NCI-H1105 (cell line): ENCODE measurements at places on chromosomes 12 and 14.

GRCh38 chr14:91732859-91733477 lies 1.1 kb upstream of the CATSPERB start:
- no peak for DNase-seq

DNA sequence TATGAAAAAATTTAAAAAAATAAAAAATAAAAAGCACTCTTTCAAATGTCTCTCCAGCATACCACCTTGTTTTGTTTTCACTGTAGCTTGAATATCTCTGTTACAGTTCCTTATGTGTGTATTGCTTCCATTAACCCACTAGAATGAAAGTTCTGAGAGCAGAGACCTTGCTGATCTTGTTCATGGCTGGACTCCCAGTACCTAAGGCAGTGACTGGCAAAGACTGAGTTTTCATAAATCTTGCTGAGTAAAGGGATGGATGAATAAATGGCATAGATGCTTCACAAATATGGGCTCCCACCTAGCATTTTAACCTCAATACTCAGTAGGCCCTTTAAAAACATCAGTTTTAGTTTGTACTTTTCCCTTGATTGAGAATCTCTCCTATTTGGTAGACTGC lies 915.9 kb downstream of the DIO2 start:
- DNase-seq: no peak

GRCh38 chr12:77521508-77522115 lies 309.1 kb upstream of the NAV3 start:
- DNase-seq: no peak

DNA sequence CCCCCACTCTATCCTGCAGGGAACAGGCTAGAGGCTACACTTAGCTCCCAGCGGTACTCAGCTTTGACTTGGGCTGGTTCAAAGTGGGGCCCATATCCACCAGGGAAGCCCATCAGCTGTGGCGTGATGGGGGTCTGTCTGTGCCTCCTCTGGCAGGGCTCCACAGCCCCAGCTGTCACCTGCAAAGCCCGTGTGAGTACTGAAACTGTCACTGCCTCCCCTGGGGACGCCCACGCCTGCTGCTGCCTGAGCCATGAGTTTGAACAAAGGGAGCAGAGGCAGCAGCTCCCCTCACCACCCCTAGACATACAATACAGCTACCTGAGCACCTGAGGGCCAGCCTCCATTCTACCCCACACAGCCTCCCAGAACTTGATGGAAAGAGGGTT lies 5.0 kb downstream of the REM2 start:
- no peak for DNase-seq

DNA sequence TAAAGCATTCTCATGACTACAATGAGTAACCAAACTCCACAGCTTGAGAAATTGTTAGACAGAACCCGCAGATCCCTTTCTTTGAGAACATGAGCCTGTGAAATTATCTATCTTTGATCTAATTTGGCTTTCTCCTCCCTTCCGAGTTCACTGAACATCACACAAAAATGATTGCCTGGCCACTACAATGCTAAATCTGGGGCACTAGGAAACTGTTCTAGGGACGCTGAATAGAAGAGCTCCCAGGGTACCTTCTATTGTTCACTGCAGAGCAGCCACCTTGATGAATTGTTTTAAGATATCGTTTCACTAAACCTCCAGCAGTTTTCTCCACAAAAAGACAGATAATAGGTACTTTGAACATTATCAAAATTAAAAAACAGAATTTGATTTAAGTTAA lies 47.5 kb downstream of the SINHCAF start:
- DNase-seq: no peak

- DNase-seq: no peak
Measured at GRCh38 chr12:765840-766239, 13.5 kb downstream of the WNK1 start.

- no peak for DNase-seq
Measured at GRCh38 chr12:56687223-56688128, 608 bp downstream of the PTGES3 start.

DNA sequence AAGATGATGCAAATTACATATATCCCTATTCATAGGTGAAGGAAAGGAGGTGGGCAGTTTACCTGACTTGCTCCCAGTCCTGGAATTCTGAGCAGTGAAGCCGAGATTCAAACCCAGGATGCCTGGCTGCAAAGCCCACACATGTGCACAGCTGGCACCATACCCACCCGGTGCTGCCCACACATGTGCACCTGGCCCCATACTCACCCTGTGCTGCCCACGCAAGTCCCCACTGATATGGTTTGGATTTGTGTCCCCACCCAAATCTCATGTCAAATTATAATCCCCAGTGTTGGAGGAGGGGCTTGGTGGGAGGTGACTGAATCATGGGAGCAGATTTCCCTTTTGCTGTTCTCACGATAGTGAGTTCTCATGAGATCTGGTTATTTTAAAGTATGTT lies 179.2 kb upstream of the C14orf180 start:
- DNase-seq: no peak

DNA sequence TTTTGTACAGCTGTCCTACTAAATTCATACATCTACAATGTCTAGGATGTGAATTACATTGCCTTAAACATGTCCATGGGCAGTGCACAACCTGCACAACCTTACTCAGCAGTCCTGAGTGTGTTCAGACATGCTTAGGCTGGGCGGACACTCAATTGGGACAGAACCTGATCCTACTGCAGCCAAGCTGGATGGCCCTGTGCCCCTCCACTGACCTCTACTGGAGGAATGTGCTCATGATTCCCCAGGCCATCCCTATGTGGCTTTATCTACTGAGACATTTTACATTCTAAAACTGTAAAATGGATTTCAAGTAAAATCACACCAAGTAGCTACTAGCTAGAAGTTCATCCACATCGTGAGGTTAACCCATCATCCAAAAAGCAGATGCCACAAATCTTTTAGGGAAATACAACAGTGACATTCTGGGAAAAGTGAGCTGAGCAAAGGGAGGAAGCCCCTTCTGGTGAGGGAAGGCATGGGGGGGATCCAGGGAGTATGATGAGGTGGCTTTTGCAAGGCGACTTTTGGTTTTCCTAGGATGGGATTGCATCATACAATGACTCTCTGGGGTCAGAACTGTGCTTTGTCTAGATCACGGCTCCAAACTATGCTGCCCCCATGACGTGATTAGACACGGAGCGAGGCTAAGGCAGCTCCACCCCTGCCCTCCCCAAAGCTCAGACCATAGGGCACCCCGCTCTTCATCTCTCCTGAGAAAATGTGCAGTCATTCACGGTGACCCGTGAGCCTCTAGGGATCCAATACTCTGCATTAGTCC lies 911.7 kb upstream of the TMEM132C start:
- DNase-seq: no peak

DNA sequence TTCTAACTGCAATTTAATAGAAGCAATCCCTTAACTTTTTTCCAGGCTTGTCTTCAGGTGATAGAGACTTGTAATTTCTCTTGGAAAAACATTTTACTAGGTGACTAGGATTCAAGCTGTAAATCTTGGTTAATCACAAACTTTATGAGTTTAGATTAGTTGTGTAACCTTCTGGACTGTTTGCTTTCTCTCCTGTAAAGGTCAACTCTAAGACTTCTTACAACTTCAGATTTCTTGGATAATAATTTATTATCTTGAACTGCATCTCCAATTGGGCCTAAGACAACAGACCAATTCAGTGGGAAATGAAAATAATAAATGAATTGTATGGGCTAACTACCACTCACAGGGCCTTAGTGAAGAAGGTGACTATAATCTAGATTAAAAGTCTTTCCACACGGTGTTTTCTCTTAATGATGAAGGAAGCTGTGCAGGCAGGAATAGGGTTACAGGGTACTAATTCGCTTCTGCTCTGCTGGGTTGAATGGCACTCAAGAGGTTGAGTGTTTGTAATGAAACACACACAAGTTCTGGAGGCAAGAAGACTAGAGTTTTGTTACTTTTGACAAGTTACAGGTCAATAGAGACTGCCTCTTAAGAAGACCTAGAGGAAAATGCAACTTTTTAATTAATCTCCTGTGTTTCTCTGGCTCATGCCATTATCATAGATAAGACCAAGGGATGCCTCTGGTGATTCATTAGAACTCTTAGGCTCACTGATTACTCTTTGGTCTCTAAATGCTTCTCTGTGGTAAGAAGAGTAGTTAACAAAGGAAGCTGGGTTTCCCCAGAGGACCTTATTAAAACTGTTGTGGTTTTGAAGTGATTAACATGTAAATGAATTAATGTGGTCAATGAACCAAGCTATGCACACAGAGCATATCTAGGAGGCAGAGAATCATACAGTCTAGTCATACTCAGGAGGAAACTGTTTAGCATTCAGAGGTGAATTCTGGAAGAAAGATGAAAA lies 30.0 kb upstream of the OR4E1 start:
- no peak for DNase-seq

DNA sequence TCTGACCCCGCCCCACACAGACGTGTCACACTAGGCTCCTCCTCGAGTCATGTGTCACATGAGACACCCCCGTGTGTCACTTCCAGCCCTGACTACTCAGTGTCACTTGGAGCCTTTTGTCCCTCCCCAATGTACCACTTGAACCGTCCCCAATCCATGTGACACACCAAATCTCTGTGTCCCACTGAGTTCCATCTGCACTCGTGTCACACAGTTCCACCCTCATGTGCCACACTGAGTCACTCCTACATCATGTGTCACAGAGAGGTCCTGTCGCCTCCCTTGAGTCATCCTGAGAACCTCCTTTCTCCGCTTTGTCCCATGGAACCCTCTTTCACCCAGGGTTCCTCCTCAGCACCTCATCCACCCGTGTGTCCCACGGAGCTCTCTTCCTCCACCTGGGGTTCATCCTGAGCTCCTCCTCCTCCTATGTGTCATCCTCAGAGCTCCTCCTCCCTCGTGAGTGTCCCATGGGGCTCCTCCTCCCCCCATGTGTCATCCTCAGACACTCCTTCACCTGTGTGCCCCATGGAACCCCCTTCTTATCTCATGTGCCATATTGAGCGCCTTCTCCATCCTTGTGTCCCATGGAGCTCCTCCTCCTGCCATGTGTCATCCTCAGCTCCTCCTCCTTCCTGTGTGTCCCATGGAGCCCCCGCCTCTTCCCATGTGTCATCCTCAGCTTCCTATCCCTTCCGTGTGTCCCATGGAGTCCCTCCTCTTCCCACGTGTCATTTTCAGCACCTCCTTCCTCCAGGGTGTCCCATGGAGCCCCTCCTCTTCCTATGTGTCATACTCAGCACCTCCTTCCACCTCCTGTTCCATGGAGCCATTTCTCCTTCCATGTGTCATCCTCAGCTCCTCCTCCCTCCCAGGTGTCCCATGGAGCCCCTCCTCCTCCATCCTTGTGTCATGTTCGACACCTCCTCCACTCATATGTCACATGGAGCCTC lies 32.0 kb downstream of the RTL1 start:
- DNase-seq: no peak

- peak; percentile 46 for DNase-seq
Measured at GRCh38 chr12:106112145-106112821, 26.5 kb downstream of the NUAK1 start.

- no peak for DNase-seq
Measured at GRCh38 chr14:99436247-99437180, 44.1 kb downstream of the SETD3 start.

DNA sequence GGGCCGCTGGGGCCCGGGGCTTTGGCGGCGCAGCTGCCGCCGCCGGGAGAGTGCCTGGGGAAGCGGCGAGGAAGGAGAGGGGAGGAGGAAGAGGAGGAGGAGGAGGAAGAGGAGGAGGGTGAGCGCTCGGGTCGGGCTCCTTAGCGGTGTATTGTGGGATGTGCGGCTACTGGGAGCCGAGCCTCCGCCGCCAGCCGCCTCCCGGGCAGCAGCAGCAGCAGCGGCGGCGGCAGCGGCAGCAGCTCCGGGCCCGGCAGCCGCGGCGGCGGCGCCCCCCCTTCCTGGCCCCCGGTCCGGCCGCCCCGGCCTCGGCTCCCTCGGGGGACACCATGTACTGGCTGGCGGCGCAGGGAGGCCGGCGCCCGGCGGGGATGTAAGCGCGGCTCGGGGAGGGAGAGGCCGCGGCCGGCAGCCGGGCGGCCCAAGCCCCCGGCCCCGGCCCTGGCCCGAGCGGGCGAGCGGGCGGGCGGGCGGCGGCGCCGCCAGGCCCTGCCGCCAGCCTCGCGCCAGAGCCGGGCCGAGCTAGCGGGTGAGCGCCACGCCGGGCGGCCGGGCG lies at the start of gene SETD1B:
SETD1B (plus strand) TSS at position 149 of the 556 bp plus-strand sequence. CDS start 729 bp downstream, outside the sequence.
- no peak for DNase-seq

GRCh38 chr12:100799770-100800169 lies 5.2 kb downstream of the ANO4 start:
- DNase-seq: no peak

DNA sequence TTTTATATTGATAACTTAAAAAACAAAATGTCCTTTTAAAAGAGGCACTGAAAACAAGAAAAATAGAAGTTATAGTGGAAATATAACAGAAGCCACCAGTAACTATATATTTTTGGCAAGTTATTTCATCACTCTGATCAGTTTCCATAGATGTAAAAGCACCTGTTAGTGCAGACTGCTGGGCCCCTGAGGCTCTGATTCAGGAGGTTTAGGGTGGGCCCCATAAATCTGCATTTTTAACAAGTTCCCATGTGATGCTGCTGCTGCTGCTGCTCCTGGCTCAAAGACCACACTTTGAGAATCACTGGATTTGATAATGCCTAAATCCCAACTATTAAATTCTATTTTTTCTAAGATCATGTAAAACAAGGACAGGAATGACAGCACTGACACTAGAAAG lies 251.1 kb downstream of the MED13L start:
- no peak for DNase-seq

GRCh38 chr14:104715416-104715815 lies 8.6 kb upstream of the ADSS1 start:
- no peak for DNase-seq

GRCh38 chr14:21874946-21875345 lies 201.3 kb upstream of the OR4E1 start:
- DNase-seq: no peak

- no peak for DNase-seq
Measured at GRCh38 chr12:4265280-4265679, 8.3 kb upstream of the CCND2 start.

DNA sequence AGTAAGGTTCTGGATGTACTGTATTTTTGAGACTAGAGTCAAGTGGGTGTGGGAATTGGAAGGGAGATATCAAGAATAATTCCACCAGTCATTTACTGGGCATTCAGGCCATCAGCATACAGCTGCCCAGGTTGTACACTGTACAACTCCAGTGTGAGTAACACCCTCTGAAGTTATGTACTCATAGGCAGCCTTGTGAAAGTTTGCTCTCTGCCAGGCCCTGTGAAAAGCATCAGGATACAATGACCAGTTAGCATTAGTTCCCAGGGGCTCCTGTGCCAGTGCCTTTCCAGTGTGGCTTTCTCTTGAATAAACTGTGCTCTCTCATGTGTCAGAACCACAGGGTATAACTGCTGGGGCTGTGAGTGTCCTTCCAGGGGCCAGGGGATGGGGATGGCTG lies 89.7 kb downstream of the LGMN start:
- DNase-seq: no peak

GRCh38 chr12:5593086-5593485 lies 161.2 kb downstream of the NTF3 start:
- DNase-seq: no peak
